ENCODE measurements at places on chromosomes 1 and 21.

DNA sequence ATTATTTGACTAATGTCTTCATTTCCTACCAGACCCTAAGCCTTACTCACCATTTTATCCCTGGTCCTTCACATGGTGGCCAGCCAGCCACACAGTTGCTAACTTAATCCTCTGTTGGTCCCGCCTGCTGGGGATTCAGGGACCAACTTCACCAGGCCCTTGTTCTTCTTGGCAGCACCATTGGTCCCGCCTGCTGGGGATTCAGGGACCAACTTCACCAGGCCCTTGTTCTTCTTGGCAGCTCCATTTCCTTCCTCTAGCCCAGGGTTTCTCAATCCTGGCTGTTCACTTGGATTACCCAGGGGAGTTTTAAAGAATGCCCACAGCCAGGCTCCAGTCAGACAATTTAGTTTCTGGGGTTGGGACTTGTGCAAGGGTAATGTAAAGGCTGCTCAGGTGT is 233.1 kb upstream of the CSF3R start:
- DNase-seq = no peak

- DNase-seq = no peak
Measured at GRCh38 chr1:24126018-24126671, 14.2 kb upstream of the MYOM3 start.

GRCh38 chr1:202010180-202011015 is at the start of gene ELF3:
Gene ELF3 (plus strand): TSS chr1:202010587. CDS start chr1:202011137, 550 bp downstream.
- no peak for DNase-seq

GRCh38 chr21:44524414-44525371 is 15.3 kb downstream of the KRTAP10-1 start:
- DNase-seq = no peak

Data from stimulated activated CD8-positive, alpha-beta memory T cell treated with anti-CD3 and anti-CD28 coated beads, Interleukin-4, amount 100 ng/mL, for 1 hour (primary cell).